ENCODE measurements at places on chromosomes 5 and 9. TPM values are rescaled to one million over a fixed set of nuclear protein-coding genes. Genes with fewer than 3 reads are reported as not detected.

DNA sequence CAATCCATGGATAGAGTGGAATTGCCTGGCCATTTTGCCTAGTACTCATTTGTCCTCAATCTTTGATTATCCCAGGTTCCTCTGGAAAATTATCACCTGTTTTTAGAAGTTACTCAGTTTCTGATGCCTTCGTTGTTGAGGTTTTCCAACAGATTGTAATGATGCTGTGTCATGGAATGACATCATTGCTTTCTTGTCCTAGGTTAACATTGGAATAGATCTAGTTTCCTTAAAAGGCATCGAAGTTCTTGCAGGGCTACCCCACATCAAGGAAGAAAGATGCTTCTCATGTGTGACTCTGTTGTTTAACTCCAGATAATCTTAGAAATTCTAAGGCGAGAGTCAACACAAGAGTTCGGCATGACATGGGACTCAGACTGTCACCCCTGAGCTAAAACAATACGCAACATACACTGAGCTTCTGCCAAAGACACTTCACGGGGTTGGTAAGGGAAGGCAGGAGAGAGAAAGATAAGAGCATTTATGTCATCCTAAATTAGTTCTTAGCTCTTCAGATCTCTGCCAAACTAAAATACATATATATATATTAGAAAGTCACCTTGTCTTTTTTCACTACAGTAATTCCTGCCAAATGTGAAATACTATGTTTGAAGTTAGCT is 293.2 kb upstream of the WWC1 start:
- no peak for DNase-seq

DNA sequence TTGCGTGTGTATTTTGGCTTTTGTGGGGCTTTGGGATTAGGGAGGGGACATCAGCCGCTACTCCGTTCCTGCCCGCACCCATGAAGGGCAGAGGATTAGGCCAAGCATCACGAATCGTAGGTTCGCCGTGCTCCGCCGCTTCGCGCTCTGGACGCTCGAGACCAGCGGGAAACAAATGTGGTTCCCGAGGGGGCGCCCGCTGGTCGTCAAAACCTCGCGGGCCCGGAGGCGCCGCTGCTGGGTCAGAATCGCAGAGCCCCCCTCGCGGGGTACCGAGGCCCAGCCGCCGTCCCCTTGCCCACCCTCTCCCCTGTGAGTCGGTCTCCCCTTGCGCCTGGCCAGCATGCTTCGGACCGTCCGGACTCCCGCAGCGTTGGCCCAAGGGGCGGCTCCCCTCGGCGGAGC is 2.3 kb upstream of the PAX5 start:
- DNase-seq, result no peak

Gene PITX1
- 0.39 TPM for total RNA-seq

DNA sequence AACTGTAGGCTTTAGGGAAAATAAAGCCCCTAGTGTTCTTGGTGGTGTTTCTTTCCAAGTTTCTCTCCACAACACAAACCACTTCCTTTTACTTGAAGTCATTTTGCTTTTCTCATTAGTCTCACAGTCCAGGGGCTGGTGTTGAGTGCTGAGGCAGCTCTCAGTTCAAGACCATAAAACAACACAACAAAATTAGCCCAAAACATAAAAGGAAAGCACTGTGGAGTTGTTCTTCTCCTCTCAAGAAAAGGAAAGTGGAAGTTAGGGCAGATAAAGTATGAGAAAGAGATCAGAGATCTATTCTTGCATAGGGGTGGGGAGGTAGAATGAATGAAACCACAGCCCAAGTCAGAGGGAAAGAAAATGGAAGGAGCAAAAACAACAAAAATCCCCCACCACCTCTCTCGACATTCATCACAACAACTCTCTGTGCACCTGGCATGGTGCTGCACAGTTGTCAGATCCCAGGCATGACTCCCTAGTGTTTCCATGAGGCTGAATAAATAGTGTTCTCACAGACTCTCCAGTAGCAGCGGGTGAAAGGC is 569.9 kb downstream of the RAB3C start:
- no peak for DNase-seq

Gene PCDHGB4
- total RNA-seq, result 10.1 TPM

DNA sequence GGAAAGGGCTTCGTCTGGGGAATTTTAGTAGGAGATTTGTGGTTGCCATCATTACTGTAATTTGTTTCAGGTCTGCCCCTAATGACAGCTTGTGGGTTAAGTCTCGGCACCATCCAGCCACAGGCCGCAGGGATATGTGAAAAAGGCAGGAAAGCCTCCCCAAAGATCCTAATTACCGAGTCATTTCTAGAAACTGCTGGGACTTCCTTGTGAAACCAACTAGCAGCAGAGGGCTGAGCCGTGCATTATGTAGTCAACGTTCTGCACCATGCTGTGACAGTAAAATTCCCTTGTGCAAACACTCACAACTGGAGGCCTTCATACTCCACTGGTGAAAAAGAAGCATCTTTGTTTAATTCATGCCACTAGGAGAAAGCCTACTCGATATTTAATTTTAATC is 230.3 kb downstream of the MPDZ start:
- no peak for DNase-seq

GRCh38 chr5:10467281-10468198 is 25.9 kb downstream of the ROPN1L start:
- no peak for DNase-seq

DNA sequence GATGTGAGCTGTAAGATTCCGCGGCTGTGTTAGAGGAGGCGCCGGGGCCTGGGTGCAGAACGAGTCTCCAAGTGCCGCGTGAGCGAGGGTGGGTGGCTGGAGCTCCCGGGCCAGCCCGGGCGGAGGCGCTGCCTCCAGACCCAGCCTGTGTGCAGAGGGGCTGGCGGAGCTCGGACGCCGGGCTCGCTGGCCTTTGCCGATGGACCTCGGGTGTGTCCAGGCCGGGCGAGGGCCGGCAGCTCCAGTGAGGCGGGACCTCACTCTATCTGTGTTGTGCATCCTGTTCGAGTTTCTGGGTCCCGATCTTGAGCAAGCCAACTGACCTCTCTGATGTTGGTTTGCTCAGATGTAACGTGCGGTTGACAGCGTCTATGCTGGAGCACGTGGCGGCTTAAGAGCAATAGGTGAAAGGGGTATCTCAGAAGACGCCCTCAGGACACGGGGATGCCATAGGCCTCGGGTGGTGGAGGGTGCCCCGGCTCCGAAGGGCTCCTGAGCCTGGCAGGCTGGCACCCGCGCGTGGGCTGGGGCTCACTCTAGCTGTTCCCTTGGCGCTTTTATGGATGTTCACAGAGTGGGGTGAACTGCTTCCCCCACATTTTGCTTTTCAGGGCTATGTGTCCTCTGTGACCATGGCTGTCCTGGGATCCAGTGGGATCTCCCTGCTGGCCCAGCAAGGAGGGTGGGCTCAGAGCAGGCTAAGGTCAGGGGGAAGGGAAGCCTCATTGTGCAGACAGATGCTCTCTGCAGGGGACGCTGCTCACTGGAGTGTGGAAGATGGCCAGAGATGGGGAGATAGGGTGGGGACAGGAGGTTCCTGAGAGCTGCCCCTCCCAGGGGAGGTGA is 69.8 kb downstream of the MRPL36 start:
- DNase-seq, result no peak

Gene SLC34A3
- not detected for total RNA-seq
